ENCODE measurements at places on chromosomes 1 and 21.

DNA sequence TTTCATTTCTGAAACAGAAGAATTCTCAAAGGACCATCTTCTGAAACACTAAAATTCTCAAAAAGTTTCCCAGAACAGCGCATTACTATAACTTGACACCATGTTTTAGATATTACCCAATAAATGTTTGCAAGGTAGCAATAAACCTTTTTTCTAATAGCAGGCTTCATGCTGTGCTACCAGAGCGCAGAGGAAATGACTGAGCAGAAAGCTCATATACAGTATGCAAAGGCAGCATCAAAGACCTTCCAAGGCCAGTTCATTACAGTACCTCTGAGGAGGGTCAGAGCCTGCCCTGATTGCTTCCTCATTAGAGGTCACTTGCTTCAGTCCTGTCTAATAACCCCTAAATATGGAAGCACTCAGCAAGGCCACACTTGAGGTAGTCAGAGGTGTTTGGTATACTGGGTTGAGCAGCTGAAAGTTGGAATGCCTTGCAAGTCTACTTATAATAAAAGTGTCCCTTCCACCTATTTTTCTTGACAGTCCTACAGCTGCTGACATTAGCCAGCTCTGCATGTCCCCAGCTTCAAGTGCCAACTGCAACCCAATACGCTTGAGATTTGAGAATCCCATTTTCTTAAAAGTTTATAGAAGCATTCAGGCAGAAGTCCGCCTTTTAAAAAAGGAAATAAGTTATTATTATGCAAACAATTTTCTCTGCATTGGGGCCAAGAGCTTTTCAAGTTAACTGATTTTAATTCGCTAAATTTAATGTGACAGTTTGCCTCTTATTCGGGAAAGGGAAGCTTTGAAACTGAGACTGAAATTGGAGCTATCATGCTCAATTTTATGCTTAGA lies 207.2 kb downstream of the ZC3H11B start:
- DNase-seq, result no peak

- DNase-seq, result no peak
Observed at GRCh38 chr1:200629876-200630514, 9.4 kb upstream of the KIF14 start.

DNA sequence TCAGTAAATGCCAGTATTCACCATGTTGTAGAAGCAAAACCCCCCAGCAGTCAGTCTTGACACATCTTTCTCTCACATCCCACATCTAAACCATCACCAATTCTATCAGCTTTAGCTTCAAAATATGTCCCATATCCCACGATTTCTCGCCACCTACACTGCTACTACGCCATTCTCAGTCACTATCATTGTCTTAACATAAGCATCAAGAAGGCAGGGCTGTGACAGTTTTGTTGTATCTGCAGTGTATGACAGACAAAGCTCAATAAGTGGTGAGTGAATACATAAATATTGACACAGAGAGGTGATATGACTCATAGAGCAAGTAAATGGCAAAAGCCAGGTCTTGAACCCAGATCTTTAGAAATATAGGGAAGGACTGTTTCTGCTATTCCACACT lies 59.9 kb downstream of the JAK1 start:
- DNase-seq, result no peak

DNA sequence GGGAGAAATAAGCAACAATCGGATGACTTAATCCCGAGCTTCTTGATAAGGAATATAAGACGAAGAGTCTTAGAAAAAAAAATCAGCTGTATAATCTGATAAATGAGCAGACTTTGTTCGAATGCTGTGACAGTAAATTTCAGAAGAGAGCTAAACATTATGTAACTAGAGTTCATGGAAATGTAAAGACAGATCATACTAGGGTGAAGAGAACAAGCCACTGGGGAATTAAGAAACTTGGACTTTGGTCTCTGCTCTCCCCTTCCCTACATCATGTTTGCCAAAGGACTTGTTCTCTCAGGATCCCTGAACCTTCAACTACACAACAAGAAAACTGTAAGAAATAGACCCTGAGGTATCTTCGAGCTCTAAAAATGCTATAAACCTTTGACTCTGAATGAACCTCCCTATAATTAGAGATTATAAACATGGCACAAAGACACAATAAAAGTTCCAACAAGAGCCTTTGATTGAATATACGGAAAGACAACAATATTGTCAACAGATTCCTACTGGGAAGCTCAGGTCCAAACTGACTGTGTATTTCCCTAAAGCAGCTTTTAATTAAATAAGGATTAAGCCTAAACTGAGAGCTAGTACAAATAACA lies 27.5 kb downstream of the FRRS1 start:
- DNase-seq, result no peak

DNA sequence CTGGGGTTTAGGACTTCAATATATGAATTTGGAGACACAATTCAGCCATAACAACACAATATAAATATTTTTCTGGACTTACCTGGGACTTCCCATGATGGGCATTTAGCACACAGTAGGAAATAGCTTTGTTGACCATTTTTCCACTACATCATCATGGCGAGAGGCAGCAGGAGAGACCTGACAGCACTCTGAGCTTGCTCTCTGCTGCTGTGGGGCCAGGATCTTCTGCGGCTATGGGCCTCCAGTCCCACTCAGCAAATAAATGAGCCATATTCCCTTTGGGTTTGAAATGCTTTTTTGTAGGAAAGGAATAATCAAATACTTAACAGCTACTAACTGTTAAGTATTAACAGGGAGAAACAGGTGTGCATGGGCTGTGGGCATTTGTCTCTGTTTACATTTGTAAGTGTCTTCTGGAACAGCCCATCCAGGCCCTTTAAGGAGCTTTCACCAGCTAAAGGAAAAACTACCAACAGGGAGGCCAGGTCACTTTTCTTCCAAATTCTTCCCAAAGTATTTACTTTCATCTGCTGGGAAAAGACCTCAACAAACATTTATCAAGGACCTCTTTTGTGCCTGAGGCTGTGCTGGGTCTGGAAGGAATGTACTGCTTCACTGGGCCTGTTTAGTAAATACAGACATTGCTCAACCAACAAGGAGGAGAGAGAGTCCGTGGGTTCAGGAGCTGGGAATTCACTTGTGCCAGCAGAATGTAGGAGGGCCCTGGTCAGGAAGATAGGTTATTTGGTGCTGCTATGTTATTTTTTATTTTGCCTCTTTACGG lies 133.2 kb downstream of the LRIG2 start:
- DNase-seq, result no peak

- DNase-seq, result no peak
Observed at GRCh38 chr1:76122271-76122670, 47.7 kb downstream of the ST6GALNAC3 start.

- no peak for DNase-seq
Observed at GRCh38 chr1:158976219-158976618, 33.5 kb upstream of the IFI16 start.

DNA sequence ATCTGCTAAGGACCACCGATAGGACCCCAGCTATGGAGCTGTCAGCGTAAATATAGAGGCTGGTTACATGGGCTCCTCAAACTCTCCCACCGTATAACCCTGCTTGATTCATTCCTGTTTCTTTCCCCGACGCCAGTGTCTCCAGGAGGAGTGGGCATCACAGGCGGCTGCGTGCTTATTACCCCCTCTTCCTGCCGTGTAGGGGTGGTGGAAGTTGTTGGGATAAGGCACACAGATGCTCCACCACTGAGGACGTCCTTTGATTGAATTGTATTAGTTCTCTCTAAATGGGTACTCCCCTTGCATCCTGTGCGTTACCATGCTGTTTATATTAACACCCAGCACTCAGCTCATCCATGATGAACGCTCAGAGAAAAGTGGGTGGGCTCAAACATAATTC lies 104.6 kb downstream of the ZBTB18 start:
- DNase-seq, result no peak

GRCh38 chr21:41733951-41734689 lies 32.7 kb downstream of the RIPK4 start:
- DNase-seq, result no peak

GRCh38 chr1:19786988-19787423 lies 12.7 kb downstream of the TMCO4 start:
- no peak for DNase-seq

DNA sequence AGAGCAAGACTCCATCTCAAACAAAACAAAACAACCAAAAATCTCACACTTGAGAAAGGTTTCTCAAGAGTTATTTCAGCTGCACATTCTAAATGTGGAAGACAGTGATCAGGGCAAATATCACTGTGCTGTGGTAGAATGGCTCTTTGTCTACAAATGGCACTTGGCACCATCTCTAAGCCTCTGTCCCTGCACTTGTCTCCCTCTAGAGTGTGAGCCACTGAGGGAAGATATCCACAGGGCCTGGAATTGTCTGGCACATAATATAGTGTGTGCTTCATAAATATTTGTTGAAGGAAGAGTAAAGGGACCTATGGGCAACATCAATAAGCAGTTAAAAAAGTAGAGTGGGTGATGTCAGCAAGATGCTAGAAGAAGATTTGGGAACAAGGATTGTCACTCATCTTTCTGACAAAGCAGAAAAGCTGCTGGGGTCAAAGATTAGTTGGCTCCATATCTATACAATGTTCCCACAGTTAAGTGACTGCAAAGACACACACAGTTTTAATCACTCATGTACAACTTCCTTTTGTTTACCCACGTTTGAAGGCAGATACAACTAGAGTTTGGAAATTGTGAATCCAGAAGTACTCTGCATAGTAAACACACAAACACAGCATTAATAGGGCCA lies 19.1 kb downstream of the CD101 start:
- DNase-seq, result no peak

- peak; percentile 89 for DNase-seq
Observed at GRCh38 chr1:151574575-151575529, 34.7 kb downstream of the TUFT1 start.

DNA sequence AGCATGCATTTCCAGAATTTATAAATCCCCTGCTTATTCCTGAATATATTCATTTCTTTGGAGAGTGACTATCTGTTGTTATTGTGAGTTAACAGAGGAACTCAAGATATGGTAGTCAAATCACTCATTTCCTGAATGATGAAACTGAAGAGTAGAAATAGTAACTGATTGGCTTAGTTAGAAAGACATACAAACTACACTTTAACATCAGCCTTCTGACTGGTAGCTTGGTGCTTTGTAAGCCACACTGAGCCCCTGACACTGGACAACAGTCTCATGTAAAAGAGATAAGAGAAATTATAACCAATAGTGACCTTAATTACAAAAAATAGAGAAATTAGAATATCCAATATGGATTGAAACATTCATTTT lies 4.8 kb downstream of the GBP7 start:
- no peak for DNase-seq

DNA sequence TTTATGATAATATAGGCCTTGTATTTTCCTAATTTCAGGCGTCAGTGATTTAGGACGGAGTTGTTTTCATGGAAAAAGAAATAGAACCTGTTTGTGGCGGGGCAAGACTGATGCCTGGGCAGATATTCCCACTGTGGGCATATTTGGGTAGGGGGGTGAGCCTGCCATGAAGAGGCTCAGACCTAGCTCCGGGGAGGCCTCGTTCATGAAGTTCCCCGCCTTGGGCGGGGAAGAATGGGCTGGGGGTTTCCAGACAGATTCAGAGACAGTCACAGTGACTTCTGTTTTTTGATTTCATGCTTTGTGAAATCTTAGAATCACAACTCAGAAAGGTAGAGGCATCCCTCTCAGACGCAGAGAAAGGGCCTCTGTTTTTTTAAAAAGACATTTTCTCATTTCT lies 36.1 kb downstream of the RUNX3 start:
- no peak for DNase-seq

DNA sequence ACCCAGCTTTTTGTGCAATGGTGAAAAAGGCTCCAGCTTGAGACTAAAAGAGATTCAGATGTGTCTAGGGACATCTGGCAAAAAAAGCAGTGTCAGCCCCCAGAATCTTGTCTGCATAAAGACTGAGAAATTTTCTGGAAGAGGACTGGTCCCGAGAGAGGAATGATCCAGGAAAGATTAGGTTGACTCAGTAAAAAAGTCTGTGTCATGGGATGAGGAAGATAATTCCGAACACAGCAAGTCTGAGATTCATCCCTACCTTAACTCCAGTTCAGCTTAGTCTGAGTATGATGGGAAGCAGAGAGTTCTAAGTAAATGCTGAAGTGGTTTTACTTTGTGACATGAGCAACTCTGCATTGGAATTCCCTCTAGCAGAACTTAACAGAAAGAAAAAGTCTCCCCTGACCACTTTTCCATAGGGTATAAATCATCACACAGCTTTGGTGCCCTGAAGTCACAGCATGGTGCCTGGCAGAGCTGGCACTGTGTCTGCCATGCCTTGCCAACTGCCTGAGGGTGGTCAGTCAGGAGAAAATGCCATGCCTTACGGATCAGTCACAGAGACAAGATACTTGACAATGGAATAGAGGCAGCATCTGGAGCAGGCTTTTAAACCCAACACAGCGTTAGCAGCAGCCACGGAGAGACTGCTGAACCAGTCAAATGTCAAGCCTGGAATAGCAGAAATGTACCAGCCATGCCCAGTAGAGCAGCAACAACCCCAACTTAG lies 153.4 kb downstream of the ZC3H11B start:
- no peak for DNase-seq

DNA sequence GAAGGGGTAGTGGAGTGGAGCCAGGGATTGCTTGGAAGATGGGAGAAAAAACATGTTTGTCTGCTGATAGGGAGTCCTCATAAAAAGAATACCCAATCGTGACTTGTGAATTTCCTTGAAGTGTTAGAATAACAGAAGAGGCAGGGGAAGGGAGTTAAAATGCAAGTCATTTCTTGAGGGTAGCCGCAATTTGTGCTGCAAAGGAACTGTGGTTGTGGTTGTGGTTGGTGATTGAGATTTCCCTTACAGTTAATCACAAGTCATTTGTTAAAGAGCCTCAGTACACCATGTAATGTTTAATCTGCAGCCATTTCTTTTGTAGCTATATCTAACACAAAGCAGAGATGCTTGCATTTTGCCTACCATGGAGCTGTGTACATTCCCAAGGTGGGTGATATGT lies 38.5 kb upstream of the EGLN1 start:
- DNase-seq, result peak; percentile 80

- peak; percentile 97 for DNase-seq
Observed at GRCh38 chr1:37479255-37480124, 5.1 kb downstream of the ZC3H12A start.

- no peak for DNase-seq
Observed at GRCh38 chr1:64955097-64956009, 11.0 kb downstream of the JAK1 start.

- no peak for DNase-seq
Observed at GRCh38 chr1:117447661-117448060, 80.4 kb downstream of the MAN1A2 start.

DNA sequence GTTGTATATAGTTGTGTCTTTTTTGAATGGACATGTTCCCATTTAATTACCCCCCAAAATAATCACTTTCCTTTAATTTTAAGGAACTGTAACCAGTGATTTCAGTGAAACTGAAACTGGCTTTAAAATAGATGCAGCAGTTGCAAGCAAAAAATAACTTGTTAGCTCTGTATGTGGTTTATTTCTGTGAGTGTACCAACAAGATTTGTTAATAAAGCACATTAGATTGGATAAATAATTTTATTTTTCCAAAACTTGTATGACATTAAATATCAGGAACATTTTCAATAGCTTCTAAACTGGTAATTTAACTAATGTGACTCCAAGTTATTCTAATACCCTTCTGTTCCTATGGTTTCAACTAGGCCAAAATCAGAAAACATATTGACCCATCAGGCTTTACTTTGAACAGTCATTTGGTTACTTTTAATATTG lies 184.3 kb upstream of the CACYBP start:
- DNase-seq, result no peak

Measured in Daoy (cell line).